ENCODE measurements at places on chromosomes 2 and 18.

DNA sequence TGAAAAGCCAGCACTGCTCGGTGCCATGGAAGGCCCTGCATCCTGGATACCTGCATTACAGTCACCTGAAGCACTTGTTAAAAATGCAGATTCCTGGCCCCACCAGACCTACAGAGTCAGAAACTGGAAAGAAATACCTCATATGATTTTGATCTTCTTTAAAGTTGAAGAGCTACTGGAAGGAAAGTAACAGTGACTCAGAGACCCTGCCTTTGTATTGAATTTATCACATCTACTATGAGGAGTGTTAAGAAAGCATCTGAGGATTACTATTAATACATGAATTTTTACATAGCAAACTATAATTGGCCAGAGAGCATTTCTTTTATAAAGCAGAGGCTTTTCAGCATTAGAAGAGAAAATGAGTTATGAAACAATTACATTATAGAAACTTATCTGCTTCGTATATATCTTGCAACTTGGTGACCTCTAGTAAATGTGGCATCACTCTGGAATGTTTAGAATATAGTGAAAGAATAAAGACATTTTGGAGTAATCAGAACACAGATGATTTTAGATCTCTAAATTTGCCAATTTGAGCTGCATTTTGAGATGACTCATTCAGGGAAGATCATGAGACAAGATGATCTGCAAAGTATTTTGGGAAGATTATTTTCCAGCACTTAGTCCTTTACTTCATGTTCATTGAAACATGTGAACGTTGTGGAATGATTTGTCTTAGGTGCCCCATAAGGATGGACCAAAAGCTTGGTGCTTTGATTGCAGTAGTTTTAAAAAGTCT lies 12.2 kb downstream of the PTPRM start:
- peaks cover 10% of the 10 kb centered on the region for H3K36me3 ChIP-seq
- peaks cover 2% of the 10 kb centered on the region for H3K27me3 ChIP-seq
- H3K4me3 ChIP-seq: no peak overlapping the region
- DNase-seq: no peak

DNA sequence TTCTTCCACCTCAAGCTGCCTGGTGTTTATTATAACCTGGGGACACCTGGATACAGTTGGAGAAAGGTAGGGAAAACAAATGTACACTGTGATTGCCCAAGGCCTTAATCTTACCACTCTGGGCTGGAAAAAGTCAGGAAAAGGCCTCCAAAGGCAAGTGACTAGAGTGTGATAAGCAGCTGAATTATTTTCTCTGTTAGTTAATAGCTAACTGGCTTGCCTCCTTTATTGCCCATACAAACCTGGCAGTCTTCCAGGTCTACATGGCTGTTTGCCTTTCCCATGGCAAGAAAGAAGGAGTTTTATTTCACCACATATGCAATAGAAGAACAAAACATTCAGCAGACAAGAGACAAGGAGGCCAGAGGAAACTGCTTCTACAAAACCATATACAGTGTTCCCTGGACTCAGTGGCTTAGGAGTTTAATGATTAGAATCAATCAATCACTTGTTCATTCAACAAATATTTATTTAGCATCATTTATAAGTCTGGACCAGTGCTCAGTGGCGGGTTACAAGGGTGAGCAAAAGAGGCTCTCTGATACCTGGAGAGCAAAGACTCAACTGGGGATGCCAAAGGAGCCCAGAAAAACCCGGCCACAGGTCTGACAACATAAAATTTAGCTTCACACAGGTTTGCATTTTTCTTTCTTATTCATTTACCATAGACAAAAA lies 27.5 kb upstream of the SUCLG1 start:
- H3K36me3 ChIP-seq: no peaks in the 10 kb centered on the region
- peaks cover 3% of the 10 kb centered on the region for H3K4me1 ChIP-seq
- H3K27me3 ChIP-seq: no peaks in the 10 kb centered on the region
- no peak for DNase-seq
- H3K27ac ChIP-seq: no peak overlapping the region
- no peak overlapping the region for H3K4me3 ChIP-seq

DNA sequence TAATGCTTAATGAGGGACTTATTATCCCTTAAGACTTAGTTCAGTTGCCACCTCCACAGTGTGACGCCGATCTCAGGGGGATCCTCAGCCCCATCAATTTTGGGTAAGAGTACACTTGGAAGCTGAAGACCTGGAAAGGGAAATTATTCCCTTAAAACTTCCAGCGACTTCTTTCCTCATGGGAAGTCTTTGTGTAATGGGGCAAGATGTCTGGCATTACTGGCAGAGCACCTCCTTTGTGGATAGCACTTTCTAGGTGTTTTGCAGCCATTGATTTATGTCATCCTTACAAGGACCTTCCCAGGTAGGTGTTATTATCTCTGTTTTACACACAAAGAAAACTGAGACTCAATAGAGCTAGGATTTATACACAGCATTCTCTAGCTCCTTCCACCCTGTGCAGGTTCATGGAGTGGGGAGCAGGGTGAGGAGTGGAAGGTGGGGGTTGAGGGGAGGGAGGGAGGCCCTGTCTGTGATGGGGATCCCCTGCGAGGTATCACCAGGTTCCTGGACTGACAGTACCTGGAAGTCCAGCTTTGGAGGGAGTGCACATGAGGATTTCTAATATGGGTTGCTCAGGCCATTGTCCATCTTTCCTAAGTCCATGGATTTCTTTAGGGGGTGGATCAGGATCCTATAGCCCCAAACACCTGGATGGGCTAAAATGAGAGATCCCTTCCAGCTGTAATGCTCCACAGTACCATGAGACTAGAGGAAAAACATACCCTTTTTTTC lies 79.4 kb downstream of the MYCN start:
- H3K27me3 ChIP-seq: no peaks in the 10 kb centered on the region
- DNase-seq: no peak
- H3K36me3 ChIP-seq: no peaks in the 10 kb centered on the region
- H3K27ac ChIP-seq: no peak overlapping the region

GRCh38 chr2:60535685-60536312 lies 17.7 kb downstream of the BCL11A start:
- no peak overlapping the region for H3K27ac ChIP-seq
- no peak for DNase-seq
- H3K36me3 ChIP-seq: no peaks in the 10 kb centered on the region
- H3K4me1 ChIP-seq: peaks cover 33% of the 10 kb centered on the region
- H3K27me3 ChIP-seq: peaks cover 6% of the 10 kb centered on the region
- no peak overlapping the region for H3K4me3 ChIP-seq

DNA sequence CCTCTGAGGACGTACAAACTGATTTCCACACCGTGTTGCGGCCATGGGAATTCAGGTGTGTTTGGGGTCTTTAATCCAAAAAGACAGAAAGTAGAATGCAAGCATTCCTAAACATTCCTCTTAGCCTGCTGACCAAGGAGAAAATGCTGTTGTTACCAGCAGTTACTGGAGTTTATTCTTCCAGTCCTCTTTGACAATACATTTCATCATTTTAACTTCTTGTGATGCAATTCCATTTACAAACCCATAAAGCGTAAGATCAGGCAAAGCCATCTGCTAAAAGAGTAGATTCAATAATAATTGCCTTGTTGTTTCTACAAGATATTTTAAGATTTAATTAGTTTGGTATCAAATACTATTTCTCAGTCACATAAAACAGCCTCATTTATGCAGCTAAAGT lies 32.7 kb downstream of the SPIRE1 start:
- no peaks in the 10 kb centered on the region for H3K27me3 ChIP-seq
- peaks cover 10% of the 10 kb centered on the region for H3K36me3 ChIP-seq
- H3K4me3 ChIP-seq: no peak overlapping the region
- no peaks in the 10 kb centered on the region for H3K4me1 ChIP-seq
- H3K27ac ChIP-seq: no peak overlapping the region

GRCh38 chr2:157245846-157246764 lies 11.4 kb upstream of the GALNT5 start:
- H3K36me3 ChIP-seq: no peaks in the 10 kb centered on the region
- H3K27me3 ChIP-seq: peaks cover 1% of the 10 kb centered on the region
- no peak for DNase-seq
- no peaks in the 10 kb centered on the region for H3K4me1 ChIP-seq

DNA sequence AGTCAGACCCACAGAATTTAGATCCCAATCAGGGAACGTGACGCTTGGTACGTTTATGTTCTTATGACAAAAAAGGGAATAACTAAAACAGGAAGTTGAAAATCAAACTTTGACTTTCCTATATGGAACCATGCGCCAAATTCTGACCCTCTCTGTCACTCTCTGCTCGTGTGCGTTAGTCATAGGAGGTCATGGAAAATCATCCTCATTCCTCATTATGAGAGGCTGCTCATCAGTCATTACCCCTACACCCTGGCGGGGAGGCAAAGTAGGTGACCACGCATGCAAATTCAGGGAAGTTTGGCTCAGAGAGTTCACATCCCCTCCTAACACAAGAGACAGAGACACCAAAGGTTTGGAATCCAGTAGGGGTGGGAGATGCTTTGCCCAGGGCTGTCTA lies 15.5 kb downstream of the IL1F10 start:
- H3K27ac ChIP-seq: no peak overlapping the region
- peaks cover 3% of the 10 kb centered on the region for H3K27me3 ChIP-seq
- no peaks in the 10 kb centered on the region for H3K36me3 ChIP-seq
- no peak for DNase-seq
- no peak overlapping the region for H3K4me3 ChIP-seq

DNA sequence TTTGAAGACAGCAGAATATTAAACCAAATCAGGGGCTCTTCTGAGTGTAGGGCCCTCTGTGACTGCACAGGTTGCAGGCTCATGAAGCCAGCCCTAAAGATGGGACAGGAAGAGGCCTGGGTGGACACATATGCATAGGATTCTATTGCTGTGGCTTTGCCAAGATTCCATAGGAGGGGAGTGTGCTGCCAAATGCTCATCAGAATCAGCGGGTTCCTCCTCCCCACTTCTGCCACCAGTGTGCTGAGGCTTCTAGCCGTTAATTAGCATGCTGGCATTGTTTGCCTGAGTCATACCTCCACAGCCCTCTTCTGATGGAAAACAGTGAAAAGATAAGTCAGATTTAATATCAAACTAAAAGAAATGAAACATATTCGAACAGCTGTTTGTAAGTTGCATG lies 103.9 kb upstream of the TMEFF2 start:
- H3K27ac ChIP-seq: no peak overlapping the region
- H3K36me3 ChIP-seq: no peaks in the 10 kb centered on the region
- DNase-seq: no peak
- H3K4me3 ChIP-seq: no peak overlapping the region
- no peaks in the 10 kb centered on the region for H3K4me1 ChIP-seq
- no peaks in the 10 kb centered on the region for H3K27me3 ChIP-seq

DNA sequence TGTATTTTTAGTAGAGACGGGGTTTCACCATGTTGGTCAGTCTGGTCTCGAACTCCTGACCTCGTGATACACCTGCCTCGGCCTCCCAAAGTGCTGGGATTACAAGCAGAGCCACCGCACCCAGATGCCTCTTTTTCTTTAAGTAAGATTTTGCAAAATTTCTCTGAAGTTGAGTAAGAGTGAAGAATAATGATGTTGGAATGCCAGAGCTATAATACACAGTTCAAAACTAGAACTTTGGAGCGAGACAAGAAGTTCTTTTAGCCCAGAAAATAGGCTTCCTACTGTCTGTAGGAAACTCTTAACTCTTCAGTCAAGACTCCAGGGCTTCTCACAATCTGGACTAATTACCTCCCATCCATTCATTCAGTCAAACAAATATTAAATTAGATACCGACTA lies 51.4 kb downstream of the MARCHF4 start:
- no peak overlapping the region for H3K27ac ChIP-seq
- H3K27me3 ChIP-seq: peaks cover 4% of the 10 kb centered on the region
- no peaks in the 10 kb centered on the region for H3K36me3 ChIP-seq
- no peak for DNase-seq
- H3K4me3 ChIP-seq: no peak overlapping the region

DNA sequence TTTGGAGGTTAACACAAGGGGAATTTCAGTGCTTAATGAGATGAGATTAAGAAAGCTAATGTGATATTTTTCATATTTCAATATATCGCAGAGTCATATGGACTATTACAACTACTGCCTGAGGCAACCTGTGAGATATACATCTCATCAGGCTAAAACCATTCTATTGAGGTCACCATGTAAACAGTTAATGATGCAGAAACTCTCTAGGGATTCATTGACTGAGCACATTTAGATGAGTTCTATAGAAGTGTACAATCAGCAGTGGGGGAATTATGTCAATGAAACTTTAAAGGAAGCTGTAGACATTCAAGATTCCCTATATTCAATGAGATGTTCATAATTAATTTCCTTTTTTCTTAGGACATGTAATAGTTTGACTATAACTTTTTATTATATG lies 687.4 kb upstream of the SYT4 start:
- H3K36me3 ChIP-seq: no peaks in the 10 kb centered on the region
- H3K27me3 ChIP-seq: no peaks in the 10 kb centered on the region
- DNase-seq: no peak
- no peak overlapping the region for H3K4me3 ChIP-seq
- no peaks in the 10 kb centered on the region for H3K4me1 ChIP-seq

- no peaks in the 10 kb centered on the region for H3K4me1 ChIP-seq
- no peaks in the 10 kb centered on the region for H3K36me3 ChIP-seq
- no peak overlapping the region for H3K27ac ChIP-seq
- H3K4me3 ChIP-seq: no peak overlapping the region
- no peak for DNase-seq
Observed at GRCh38 chr2:44623622-44624351, 262.0 kb downstream of the CAMKMT start.

DNA sequence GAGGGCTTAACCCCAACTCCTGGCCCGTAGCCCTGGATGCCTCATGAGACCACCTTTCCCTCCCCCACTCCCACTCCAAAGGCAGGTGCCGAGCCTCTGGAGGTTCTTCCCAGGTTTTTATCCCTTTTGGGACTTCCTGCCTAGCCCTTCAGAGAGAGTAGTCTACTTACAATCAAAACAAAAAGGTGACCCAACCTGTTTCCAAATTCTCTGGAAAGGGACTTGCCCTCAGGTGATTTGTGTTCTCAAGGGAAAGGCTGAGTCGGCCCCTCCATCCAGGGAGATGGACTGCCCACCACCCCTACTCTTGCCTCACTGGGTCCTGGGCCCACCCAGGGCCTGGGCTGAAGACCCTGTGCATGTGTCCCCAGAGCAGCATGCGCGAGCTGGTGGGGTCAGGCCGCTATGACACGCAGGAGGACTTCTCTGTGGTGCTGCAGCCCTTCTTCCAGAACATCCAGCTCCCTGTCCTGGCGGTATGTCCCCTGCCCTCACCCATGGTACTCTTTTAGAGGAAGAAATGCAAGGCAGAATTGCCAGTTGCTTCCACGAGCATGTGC lies 108.5 kb downstream of the PLB1 start:
- H3K4me1 ChIP-seq: peaks cover 29% of the 10 kb centered on the region
- no peak for DNase-seq
- peaks cover 12% of the 10 kb centered on the region for H3K27me3 ChIP-seq
- no peak overlapping the region for H3K4me3 ChIP-seq
- H3K36me3 ChIP-seq: peaks cover 3% of the 10 kb centered on the region
- H3K27ac ChIP-seq: no peak overlapping the region

- peaks cover 7% of the 10 kb centered on the region for H3K4me1 ChIP-seq
- H3K36me3 ChIP-seq: no peaks in the 10 kb centered on the region
- no peak for DNase-seq
Observed at GRCh38 chr2:50443868-50444630, 587.9 kb downstream of the NRXN1 start.

DNA sequence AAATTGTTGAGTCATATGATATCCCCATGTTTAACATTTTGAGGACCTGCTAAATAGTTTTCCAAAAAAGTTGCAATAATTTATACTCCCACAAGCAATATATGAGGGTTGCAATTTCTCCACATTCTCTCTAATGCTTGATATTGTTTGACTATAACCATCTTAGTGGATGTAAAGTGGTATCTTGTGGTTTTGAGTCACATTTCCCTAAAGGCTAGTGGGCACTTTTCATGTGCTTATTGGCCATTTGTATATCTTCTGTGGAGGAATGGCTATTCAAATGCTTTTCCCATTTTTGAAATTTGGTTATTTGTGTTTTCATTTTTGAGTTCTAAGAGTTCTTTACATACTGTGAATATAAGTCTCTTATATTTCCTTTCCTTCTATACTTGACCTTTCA lies 82.7 kb downstream of the SCG2 start:
- H3K27me3 ChIP-seq: no peaks in the 10 kb centered on the region
- no peak overlapping the region for H3K4me3 ChIP-seq
- H3K27ac ChIP-seq: no peak overlapping the region
- H3K36me3 ChIP-seq: no peaks in the 10 kb centered on the region
